ENCODE measurements at places on chromosomes 1 and 21.
A peak's percentile ranks its signal among the peaks of the same experiment; 100 is the strongest.

- DNase-seq: no peak
Measured at GRCh38 chr1:196193896-196194559, 414.2 kb downstream of the KCNT2 start.

DNA sequence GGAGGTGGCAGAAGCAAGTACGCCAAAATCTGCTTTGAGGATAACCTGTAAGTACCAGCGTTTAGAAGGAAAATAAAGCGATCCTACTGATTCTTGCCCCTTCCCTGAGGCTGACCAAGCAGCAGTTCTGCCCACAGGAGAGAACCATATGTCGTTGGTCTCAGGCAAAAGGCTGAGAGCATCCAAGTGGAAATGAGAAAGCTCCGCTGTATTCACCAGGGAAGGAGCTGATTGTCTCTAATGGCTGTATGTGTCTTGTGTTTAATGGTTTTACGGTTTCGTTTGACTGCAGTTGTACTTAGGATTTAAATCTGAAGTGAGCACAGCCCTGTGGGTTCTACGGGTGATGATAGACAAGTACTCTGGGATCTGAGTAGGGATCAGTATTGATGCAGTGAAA, 21.9 kb downstream of the FAM3B start:
- no peak for DNase-seq

DNA sequence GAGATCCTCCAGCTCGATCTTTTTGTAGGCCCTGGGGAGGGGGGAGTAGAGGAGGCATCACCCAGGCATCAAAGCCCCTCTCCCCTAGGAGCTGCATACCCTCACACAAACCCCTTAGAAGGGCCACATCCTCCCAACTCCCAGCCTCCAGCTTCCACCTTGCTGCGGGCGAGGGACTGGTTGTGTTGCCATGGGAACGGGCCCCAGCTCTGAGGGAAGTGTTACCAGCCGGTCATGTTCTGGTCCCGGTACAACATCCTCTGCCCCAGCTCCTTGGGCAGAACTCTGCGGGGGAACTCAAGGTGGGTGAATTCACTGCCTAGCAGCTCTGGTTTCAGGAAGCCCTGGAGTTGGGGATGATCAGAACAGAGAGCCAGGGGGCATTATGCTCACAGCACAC, 4.1 kb downstream of the PPM1J start:
- no peak for DNase-seq

- DNase-seq: no peak
Measured at GRCh38 chr1:203038891-203039608, 12.8 kb downstream of the PPFIA4 start.

DNA sequence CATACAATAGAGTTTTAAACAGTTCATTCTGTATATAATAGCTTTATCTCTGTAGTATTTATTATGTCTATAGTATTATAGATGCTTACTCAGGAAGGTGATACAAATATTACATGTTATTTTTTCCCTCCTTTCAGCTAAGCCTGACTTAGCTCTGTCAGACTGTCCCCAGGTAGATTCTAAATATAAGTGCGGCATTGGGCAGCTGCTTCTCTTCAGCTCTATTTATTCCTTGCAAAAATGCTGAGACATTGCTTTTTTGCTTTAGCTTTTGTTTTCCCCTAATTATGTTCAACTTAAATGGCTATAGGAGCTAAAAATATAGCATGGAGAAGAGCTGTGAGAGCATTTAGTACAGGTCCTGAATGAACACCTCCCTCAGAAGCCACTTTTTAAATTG, 203.2 kb upstream of the BEND5 start:
- DNase-seq: no peak

GRCh38 chr1:205924460-205924790, 18.8 kb downstream of the SLC26A9 start:
- DNase-seq: no peak

DNA sequence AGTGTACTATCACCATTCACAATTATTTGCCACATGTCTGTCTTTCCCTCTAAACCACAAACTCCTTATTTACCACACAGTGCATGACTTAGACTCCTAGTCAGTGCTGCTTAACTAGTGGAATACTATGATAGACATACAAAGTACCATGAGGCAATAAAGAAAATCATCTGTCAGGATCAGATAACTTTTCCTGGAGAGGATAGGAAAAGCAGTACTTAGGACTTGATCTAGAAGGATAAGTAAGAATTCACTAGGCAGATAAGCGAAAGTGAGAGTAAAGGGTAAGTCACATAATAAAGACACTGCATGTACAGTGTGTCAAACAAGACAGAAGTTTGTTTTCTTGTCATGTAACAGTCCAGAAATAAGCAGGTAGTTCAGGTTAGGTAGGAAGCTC, 21.2 kb upstream of the TSPAN1 start:
- no peak for DNase-seq

- no peak for DNase-seq
Measured at GRCh38 chr1:154430903-154431302, 25.8 kb downstream of the IL6R start.

- no peak for DNase-seq
Measured at GRCh38 chr1:203136409-203137042, 9.0 kb downstream of the ADORA1 start.

DNA sequence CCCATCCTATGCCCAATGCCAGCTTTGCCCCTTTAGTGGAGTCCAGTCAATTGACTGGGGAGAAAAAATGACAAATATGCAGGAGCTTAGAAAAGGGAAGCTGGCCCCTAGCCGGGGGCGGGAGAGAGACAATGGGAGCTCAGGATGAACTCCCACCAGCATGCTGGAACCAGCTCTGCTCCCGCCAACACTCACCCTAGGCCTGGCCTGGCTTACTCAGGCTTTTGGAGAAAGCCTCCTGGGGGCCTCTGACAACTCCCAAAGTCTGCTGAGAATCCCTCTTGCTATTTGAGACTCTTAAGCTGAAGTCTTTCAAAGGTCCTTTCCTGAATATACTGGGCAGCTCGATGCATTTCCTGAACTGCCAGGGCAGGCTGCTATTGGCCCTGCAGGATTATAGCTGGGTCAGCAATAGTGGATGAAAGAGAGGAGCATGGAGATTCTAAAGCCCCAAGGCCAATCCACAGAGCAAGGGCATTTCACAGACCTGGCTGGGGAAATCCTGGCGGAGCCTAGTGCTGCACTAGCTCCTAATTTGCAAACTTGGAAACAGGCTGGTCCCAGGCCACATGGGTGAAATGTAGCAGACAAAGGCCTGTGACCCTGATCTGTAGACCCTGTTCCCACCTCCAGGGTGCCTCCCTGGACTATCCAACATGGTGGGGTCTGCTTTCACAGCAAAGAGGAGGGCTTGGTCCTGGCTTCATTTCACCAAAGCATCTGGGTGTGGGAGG, 35.7 kb upstream of the CLSTN1 start:
- DNase-seq: no peak

DNA sequence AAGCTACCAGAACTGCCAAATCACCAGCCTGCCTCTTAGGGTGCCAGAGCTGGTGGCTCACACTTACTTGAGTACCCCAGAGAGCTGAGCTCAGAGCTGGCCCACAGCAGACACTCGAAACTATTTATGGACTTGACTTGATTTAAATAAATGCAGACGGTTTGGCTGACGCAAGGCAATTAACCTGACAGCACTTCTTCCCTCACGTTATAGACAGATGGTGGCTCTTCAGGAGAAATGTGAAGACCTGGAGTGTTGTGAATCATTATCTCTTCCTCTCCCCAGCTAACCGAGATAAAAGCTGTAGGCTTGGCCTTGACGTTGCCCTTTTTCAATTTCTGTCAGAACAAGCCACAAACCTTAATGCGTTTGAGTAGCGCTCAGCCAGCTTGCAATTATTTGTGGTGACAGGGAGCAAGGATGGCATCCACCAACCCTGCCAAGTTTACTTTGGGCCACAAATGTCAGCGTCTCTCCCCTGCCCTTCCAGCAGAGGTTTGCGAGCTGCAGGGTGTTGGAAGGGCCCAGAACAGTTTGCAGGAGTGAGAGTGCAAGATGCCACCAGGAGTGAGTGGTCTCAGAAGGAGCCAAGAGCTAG, 34.0 kb upstream of the BCAR3 start:
- peak; percentile 66 for DNase-seq

GRCh38 chr1:64497088-64497883, 27.4 kb downstream of the CACHD1 start:
- DNase-seq: no peak

DNA sequence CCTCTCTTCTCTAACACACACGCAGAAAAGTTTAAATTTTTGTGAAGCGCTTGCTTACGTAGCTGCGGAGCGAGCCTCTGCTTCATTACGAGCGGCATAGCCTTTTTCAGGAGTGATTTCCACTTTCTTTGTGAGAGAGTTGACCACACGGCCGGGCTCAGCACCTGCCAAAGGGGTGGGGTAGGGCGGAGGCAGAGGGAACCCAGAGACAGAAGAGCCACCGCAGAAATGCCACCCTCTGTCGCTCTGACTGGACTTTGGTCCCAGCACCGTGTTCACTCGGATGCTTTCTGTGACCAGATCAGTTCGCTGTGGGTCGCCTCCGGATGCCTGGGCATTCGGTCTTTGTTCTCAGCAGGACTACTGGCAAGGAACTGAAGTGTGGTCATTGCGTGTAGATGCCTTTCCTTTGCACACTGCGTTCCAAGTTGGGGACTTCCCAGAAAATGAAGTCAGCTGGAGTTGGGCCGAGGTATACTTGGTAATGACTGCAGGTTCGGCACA, 883 bp downstream of the CHODL start:
- DNase-seq: no peak

DNA sequence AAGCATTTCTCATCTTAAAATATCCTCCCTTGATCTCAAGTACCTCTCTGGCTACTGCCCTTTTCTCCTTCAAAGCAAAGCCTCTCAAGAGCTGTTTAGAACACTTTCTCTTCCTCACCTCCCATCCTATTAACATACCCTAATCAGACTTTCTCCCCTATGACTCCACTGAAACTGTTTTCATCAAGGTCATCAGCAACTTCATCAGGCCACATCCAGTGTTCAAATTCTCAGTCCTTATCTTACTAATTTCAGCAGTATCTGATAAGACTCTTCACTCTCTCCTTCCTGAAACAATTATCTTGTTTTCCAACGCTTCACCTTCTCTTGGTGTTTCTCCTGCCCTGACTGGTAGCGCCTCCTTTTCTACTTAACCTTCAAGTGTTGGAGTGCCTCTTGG, 1.5 kb upstream of the RAP1A start:
- no peak for DNase-seq

GRCh38 chr21:33360281-33360680, 35.5 kb downstream of the IFNAR1 start:
- no peak for DNase-seq

Measured in NCI-H1436 treated with DMSO at 0.1 percent for 48 hours (cell line).